ENCODE measurements at places on chromosomes 5 and 9.

GRCh38 chr5:154486427-154486866 lies 8.4 kb upstream of the HAND1 start:
- no peak for DNase-seq

- no peak for DNase-seq
Measured at GRCh38 chr9:136606687-136607333, 55.9 kb upstream of the EGFL7 start.

GRCh38 chr5:132064140-132064539 lies 3.7 kb downstream of the IL3 start:
- no peak for DNase-seq

GRCh38 chr9:4820168-4820567 lies 27.4 kb downstream of the RCL1 start:
- DNase-seq = no peak

GRCh38 chr9:137201205-137201868 lies 796 bp upstream of the TPRN start:
- no peak for DNase-seq

GRCh38 chr5:163135849-163136248 lies 301.5 kb upstream of the CCNG1 start:
- no peak for DNase-seq

DNA sequence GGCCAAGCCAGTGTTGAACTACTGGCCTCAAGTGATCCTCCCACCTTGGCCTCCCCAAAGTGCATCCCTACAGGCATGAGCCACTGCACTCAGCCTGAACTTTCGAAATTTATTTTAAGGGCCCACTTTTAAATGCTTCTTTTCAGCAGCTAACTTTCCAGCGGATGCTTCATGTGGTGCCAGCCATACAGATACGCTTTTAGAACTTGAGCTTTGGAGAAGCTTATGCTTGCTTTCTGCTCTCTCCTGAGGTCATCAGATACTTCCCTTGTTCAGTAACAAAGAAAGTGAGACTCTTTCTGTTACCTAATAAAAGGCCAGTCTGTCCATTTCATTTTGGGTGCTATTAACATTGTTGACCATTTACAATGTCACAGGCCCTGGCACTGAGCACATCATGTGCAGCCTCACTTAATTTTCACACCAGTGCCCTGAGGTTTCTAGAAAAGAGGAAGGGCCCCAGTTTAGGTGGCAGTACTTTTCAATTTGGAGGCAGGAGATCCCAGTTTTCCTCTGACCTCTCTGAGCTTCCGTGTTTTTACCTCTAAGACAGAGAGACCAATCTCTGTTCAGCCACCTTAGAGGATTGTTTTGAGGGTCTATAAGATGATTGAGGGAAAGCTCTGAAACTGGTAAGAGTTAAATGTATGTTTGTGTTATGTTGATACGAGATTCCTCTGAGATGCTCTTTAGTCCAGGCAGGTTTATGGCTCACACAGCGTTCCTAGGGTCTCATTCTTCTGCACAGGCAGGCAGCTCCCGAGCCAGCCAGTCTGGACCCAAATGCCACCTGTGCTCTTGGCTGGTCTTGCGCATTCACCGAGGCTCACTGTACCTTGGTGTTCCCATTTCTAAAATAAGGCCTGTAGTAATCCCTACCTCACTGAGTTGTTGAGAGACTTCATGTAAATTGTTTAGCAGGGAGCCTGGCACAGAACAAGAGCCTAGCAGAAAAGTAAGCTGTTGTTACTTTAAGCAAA lies 4.4 kb downstream of the ABL1 start:
- DNase-seq = no peak

DNA sequence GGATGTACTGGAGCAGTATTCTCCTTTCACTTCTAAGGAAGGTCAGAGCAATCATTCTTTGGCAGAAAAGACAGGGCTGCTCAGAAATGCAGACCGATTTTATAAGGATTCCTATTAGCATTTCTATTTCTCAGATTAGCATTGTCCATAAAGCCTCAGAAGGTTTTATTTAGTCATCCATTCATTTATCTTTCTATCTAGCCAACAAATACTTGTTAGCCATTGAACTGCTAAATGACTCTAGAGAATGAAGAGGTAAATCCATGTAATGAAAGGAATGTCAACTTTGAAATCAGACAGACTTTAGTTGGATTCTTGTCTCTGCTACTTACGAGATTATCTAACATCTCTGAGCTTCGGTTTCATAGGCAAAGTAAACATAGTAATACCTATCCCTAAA lies 165.2 kb downstream of the SLC25A46 start:
- DNase-seq = peak; percentile 72
